Occipital lobe (tissue), 3 donors: ENCODE measurements at places on chromosomes 2 and 18.

GRCh38 chr2:164456619-164457018 is 164.7 kb downstream of the GRB14 start:
- DNase-seq = no peak

GRCh38 chr2:147068071-147068470 is 776.8 kb upstream of the ACVR2A start:
- no peak for DNase-seq

DNA sequence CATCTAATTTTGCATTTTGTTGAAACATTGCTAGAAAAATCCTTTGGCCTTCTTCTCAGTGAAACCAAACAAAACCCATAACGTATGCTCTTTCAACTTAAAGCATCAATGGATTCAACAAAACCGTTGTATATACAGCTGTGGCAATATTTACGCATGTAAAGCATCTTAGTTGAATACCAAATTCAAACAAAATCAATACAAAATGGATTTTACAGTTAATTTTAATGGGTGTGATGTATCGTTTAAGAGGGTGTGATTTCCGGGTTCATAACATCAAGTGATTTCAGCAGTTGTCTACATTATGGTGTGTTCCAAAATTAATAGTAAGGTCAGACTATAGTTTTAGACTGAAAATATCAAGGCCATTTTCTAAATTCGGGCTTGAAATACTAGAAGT is 198.2 kb downstream of the TGIF1 start:
- no peak for DNase-seq

- no peak for DNase-seq
Measured at GRCh38 chr2:96340493-96341414, 5.2 kb downstream of the NCAPH start.

GRCh38 chr18:3875376-3875775 is 425.4 kb downstream of the TGIF1 start:
- DNase-seq = no peak

GRCh38 chr2:31337860-31338259 is 76.7 kb downstream of the XDH start:
- DNase-seq = no peak

DNA sequence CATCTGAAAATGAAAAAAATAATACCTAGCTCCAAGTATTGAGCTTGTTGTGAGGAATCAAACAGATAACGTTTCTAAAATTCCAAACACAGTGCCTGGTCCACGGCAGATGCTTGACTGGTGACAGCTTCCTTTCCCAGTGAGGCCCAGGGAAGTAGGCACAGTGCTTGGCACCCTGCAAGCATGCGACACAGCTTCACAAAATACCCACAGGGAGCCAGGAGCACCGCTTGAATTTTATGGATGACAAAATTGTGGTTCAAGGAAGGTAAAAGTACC is 205.1 kb upstream of the TNP1 start:
- DNase-seq = no peak

- no peak for DNase-seq
Measured at GRCh38 chr2:191905336-191905735, 58.4 kb upstream of the CAVIN2 start.

DNA sequence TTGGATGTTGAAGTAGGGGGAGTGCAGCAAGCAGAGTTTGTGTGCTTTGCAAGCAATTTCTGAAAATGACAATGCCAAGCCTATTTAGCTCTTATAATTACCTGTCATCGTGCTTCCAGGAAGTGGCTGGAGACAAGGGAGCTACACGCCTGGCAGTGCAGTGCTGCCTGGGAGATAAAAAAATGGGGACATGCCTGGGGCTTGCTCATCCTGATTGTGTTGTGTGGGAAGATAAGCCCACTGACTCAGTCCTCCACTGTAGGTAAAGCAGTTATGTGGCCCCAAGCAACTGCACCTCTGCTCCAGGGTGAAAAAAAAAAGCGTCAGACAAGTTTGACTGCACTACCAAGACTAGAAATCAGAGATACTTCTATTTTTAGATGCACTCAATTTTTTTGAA is 396.9 kb upstream of the NXPH2 start:
- no peak for DNase-seq

GRCh38 chr2:100650151-100650550 is 87.4 kb downstream of the PDCL3 start:
- DNase-seq = no peak

- no peak for DNase-seq
Measured at GRCh38 chr2:85485815-85486214, 53.2 kb upstream of the MAT2A start.

- no peak for DNase-seq
Measured at GRCh38 chr2:14565666-14566065, 66.9 kb upstream of the LRATD1 start.

DNA sequence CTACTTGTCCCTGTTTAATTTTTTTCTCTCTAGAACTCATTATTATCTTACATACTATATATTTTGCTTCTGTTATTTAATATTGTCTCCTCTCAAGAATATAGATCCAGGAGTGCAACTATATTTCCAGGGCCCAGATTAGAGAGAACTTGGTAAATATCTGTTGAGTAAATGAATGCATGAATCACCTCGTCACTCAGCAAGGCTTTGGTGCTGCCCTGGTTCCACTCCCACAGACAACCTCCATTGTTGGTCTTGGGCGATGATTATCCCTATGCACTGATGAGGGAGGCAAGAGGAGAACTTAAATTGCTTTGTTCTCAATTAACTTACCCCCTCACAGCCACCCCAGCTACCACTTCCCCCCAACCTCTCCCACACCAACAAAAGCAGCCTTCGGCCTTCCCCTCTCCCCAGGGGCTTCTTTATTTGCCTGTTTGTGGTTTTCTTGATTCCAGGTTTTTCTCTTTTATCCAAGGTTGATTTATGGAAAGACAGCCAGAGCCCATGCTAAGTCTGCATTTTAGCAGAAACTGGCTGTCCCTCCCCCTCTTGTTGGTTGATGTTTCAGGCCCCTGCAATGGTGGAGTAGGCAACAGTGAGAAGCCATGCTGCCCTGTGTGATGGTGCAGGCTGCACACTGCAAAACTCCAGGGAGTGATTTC is 17.0 kb upstream of the DIPK1C start:
- DNase-seq = no peak

GRCh38 chr2:25129901-25130520 is 38.4 kb downstream of the POMC start:
- DNase-seq = peak; percentile 7

DNA sequence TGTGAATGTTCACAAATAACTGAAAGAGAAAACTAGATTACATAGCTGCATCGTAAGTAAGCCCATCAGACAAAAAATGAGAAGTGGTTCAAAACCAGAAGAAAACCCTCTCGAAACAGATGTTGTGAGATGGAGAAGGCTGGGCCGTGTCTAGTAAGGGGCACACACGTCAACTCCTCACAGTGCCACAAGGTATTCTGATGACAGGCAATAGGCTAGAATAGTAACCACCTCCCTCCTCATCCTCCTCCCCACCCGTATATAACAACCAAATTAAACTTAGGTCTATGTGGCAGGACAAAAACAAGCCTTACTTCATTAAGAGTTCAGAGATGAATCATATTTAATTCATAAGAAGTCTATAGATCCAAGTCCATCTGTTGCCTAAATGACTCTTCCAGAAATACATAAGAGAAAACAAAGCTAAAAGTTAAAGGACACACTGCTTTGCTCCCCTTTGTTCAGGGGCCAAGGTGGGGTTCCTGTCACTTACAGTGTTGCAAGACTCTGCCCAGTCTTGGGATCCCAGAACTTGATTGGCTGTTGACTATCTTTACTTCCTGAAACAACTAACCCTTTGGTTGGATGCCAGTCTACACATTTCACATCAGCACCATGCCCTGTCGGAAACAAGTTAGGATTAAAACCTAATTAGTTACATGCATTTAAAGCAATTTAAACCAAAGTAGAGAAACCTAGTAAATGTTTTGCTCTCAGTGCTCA is 25.0 kb downstream of the SFT2D3 start:
- DNase-seq = no peak

GRCh38 chr2:239306274-239307220 is 94.3 kb downstream of the HDAC4 start:
- DNase-seq = no peak

- no peak for DNase-seq
Measured at GRCh38 chr2:126720638-126721037, 64.7 kb downstream of the GYPC start.

GRCh38 chr2:233100192-233100998 is 40.3 kb downstream of the INPP5D start:
- no peak for DNase-seq

DNA sequence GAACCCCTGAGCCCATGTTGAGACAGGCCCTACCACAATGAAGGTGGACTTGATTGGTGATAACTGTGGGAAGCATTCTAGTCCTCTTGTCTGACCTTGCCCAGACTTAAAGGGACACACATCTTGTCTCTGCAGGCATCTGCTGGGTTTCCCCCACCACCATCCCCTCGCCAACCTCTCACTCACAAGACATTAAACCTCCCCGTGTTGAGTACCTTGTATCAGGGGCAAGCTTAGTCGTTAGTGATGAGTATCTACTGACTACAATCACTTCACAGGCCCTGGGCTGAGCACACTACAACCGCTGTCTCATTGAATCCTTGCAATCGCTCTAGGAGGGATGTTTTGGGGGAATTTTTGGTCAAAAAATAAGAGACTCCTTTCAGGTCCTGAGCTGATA is 86.0 kb downstream of the ICOS start:
- DNase-seq = no peak

GRCh38 chr2:9941996-9942390 is 9.5 kb upstream of the GRHL1 start:
- no peak for DNase-seq

DNA sequence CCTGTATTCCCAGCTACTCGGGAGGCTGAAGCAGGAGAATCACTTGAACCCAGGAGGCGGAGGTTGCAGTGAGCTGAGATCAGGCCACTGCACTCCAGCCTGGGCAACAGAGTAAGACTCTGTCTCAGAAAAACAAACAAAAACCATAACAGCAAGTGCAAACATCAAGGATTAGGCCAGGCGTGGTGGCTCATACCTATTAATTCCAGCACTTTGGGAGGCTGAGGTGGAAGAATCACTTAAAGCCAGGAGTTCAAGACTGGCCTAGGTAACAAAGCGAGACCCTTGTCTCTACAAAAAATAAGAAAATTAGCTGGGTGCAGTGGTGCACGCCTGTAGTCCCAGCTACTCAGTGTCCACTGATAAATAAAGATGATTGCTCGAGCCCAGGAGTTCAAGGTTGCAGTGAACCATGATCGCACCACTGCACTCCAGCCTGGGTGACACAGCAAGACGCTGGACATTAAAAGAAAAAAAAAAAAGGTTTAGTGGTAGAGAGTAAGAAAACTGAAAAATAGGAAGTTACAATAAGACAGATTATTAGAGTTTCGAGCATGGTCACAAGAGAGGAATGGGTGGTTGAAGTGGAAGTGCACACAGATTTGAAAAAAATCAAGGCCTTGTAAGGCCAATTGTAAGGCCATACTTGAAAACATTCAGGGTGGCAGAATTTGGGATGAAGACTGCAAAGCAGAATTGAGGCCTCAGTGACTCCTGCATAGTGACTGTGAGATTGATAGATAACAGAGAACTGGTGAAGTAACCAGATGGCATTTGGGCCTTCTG is 6.4 kb upstream of the KCMF1 start:
- no peak for DNase-seq

- no peak for DNase-seq
Measured at GRCh38 chr2:190090148-190090547, 27.6 kb upstream of the MSTN start.

DNA sequence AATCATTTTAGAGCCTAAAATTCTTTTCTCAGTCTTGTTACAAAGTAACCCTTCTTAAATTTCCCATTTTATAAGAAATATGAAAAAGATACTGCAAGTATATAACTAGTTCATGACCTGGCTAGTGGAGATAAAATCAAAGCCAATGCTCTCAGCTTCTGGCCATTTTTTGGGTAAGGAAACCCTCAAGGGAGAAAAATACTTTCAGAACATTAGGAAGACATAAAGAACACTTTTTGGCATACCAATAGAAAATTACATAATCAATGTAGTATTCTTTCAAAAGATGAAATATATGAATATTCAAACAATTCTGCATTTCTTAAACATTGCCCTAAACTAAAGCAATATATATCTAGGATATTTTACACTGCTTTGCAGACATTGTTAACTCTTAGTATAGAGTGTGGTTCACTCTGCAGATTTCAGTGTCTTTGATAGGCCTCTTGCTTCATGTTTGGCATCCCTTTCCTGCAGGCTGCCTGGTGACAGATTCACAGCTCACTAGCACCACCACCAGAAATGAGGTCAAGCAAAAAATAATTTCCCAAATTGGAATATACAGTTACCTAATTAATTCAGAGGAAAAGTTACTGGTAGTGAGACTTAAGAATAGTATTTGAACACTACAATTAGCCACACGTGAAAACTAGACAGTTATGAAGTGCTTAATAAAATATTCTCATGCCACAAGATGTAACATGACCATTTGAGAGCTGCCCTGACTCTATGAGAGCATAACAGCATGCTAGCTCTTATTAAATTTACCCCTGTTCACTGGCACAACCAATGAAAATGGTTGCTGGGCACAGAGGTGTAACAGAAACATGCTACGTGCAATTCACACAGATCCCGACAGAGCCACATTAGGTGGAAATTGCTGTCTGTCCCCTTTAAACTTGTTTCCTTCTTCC is 36.0 kb downstream of the PAIP2B start:
- DNase-seq = no peak

DNA sequence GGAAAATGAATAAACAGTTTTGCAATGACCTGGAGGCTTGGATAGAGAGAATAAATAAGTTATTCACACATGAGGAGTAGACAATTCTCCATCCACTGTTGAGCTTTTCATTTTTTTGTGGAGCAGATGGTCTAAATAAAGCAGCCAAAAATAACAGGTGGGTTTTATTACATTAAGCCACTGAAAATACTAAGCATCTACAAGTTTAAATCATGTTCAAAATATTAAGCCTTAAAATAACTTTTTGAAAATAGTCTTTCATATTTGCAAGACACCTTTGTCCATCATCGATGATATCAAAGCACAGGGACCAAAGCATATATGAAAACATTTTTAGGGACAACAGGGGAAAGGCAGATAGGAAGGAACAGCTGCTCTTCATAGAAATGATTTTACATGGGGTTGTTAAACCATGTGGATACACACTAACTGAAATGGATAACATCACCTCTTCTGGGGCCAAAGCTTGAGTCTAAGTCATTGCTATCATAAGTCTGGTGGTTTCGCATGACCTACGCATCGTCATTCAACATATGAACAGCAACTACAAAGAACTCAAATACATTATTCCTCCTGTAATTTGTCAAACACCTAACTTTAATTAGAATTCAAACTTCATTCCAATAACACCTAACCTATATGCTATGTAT is 197.6 kb upstream of the CHST9 start:
- no peak for DNase-seq

GRCh38 chr2:26455670-26456439 is 22.1 kb downstream of the OTOF start:
- no peak for DNase-seq

DNA sequence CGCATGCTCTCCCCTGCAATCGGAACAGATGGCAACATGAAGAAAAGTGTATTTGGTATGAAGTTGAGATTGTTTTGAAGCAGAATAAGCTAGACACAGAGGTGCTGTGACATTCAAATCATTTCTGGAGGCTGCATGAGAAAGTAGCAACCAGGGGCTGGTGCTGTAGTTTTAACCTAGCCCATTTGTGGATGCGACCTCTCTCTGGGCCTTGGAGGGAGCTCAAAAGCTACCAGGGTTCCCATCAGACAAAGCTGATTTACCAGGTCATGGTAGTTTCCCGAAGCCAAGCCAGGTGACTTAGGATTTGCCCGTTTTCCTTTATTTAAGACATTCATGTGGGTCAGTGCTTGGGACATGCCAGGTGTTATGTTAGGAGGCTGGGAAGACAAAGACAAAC is 77.5 kb downstream of the CIB4 start:
- no peak for DNase-seq

GRCh38 chr18:64695851-64696553 is 547.1 kb upstream of the LINC00305 start:
- DNase-seq = no peak

GRCh38 chr2:166539340-166540162 is 45.5 kb upstream of the SCN7A start:
- peak; percentile 10 for DNase-seq
